ENCODE measurements at places on chromosomes 13 and 19.

- DNase-seq: no peak
Observed at GRCh38 chr13:26449063-26449848, 108.2 kb upstream of the WASF3 start.

GRCh38 chr13:99398071-99398470 lies 90.9 kb upstream of the GPR183 start:
- DNase-seq: no peak

GRCh38 chr13:97262058-97262457 lies 39.9 kb downstream of the MBNL2 start:
- no peak for DNase-seq

DNA sequence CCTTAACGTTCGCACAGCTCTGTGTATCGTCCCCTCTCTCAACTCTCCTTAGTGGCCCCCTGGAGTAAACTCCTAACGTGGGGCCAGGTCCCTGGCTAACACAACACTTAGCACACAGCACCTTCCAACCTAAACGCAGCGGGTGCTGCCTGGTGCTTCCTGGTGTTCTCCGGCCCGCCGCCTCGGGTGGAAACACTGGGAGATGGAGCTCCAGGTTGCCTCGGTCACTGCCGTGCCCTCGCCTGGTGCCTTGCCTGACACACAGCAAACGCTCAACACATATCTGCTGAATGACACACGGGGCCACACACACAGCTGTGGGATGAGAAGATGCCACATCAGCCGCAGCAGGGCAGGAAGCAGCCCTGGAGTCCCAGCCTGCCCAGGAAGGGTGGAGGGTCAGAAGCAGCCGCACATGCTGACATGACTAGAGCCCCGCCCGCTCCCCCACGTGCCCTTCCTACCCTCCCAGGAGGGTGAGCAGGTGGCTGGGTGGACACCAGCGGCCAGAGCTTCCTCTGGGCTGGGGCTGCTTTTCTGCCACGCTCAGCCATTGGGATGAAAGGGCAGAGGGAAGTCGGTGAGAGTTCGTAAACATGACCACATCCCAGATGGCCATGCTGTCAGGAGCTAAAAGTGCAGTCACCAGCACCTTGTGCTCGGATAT lies 6.6 kb downstream of the PEPD start:
- no peak for DNase-seq

- DNase-seq: no peak
Observed at GRCh38 chr19:18593367-18594095, 4.9 kb downstream of the REX1BD start.

DNA sequence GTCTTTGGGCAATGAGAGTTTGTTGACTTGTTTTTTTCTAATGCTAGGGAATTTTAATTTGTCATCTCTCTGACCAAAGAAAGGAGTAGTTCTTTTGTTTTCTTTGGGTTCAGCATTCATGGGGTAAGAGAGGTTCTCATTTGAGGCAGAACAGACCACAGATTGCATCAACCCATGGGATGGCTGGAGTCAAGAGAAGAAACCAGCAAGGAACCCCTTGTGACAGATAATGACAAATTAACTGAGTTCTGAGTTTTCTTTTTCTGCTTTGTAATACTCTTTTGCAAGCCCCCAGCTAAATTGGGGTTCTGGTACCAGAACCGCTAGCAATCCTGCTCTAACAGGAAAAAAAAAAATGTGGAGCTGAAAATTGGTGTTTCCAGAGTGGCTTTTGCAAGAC lies 864.1 kb downstream of the DIAPH3 start:
- DNase-seq: no peak

GRCh38 chr13:50780201-50781015 lies 63.1 kb downstream of the DLEU7 start:
- DNase-seq: peak; percentile 9

GRCh38 chr13:65154661-65155447 lies 2075.3 kb downstream of the PCDH9 start:
- no peak for DNase-seq

GRCh38 chr19:10884274-10884673 lies 12.9 kb downstream of the CARM1 start:
- peak; percentile 95 for DNase-seq

- DNase-seq: no peak
Observed at GRCh38 chr19:30255791-30256495, 116.2 kb upstream of the ZNF536 start.

DNA sequence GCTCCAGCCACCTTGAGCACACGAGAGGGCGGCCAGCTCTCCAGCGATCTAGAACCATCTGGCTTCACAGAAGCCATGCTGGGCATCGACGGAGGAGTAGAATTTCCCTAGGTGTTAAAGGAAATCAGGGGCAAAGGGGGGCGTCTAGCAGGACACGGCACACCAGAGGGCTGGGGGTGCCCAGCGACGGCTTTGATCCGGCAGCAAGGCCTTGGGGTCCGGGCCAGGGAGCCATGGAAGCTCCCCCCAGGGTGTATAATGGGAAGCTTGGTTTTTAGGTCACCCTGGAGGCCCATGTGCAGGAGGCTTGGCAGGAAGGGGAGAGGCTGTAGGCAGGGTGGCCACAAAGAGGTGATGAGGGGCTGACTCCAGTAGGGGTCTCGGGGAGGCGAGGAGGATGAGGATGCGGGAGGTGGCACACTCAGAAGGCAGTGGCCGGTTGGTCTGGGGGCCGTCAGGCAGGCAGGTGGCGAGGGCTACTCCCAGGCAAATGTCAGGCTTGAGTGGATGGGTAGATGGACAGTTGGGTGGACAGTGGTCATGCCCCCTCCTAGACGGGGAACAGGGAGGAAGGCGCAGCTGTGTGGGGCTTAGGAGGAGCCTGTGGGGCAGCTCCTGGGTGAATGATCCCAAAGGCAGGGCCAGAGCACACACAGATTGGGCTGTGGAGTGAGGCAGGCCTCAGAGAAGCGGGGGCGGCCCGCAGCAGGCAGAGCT lies 5.6 kb downstream of the KMT5C start:
- DNase-seq: no peak

DNA sequence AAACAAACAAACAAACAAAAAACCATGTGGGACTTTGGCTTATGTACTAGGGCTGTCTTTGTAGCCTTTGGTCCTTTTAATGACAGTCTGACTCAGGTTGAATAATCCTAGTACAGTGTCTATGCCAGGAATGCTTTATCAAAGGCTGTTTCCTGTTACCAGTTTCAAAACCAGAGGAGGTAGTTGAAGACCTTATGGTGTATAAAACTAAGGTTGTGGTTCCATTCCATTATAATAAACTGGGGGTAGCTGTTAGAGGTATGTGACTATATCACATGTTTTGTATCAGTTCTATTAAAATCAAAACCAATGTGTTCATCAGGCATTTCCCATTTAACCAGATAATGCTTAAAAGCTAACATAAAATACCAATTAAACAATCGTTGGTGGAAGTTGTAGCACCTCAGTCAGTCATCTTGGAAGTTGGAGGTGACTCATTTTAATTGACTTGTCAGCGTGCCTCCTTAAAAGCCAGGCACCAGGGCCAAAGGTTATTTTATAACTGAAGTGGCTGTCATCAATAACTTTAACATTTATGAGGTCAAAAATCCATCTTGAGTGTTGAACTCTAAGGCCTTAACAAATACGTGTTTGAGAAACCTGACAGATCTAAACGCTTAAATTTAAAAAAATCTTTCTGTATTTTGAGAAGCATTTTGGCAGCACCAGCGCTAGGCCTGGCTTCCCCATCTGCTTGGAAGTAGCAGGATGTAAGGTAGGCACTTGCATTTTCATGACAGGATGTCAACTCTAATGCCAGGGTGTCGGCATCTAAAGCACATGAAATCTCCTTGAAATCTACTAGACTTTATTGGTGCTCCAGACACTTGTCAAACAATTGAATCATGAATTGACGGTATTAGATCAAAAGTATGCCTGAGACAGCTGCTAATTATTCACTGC lies 162.5 kb downstream of the LMO7 start:
- DNase-seq: no peak

GRCh38 chr19:29837448-29837981 lies 25.7 kb downstream of the CCNE1 start:
- DNase-seq: no peak

- DNase-seq: no peak
Observed at GRCh38 chr13:112686987-112687386, 2.9 kb upstream of the ATP11A start.

GRCh38 chr13:19795956-19796355 lies 13.2 kb upstream of the PSPC1 start:
- no peak for DNase-seq

GRCh38 chr19:27748551-27749152 lies 1464.3 kb downstream of the UQCRFS1 start:
- peak; percentile 63 for DNase-seq

All from adipocyte (in vitro differentiated cells).